Activated naive CD8-positive, alpha-beta T cell treated with anti-CD3 and anti-CD28 coated beads for 36 hours (primary cell): ENCODE measurements at places on chromosomes 16 and 17. TPM values are rescaled to one million over a fixed set of nuclear protein-coding genes. Genes with fewer than 3 reads are reported as not detected.

The SLC38A8 gene
- not detected for total RNA-seq

The CD300C gene
- total RNA-seq: not detected

The ITGAD gene
- total RNA-seq: not detected

The BRIP1 gene
- 17.0 TPM for total RNA-seq

The PPP1R27 gene
- total RNA-seq: not detected

DNA sequence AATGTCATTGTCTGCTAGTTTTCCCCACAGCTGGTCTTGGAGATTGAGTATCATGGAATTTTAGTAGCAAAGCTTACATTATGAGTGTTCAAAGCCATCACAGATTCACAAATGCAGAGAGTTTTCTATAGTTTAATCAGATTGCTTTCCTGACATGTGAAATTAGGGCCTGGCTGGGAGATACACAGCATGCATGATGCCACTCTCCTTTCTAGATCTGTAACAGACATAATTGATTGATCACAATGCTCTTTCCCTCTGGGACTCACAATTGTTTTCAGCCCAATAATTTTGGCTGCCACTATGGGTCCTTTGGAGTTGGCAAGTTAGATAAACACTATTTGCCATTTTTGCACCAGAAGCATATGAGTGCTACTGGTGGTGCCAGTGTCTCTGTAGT is 132.5 kb downstream of the SPACA3 start:
- peaks cover 4% of the 10 kb centered on the region for H3K27me3 ChIP-seq
- H3K4me1 ChIP-seq: no peaks in the 10 kb centered on the region
- H3K4me3 ChIP-seq: no peak overlapping the region
- DNase-seq: no peak

- peak overlapping the region; percentile 67 for H3K27ac ChIP-seq
- H3K4me3 ChIP-seq: peak overlapping the region; percentile 80
- peaks cover 37% of the 10 kb centered on the region for H3K4me1 ChIP-seq
- peaks cover 1% of the 10 kb centered on the region for H3K36me3 ChIP-seq
- H3K27me3 ChIP-seq: no peaks in the 10 kb centered on the region
- DNase-seq: peak; percentile 83
These were observed 548 bp downstream of the HAGH start for GRCh38 chr16:1825864-1826690.

DNA sequence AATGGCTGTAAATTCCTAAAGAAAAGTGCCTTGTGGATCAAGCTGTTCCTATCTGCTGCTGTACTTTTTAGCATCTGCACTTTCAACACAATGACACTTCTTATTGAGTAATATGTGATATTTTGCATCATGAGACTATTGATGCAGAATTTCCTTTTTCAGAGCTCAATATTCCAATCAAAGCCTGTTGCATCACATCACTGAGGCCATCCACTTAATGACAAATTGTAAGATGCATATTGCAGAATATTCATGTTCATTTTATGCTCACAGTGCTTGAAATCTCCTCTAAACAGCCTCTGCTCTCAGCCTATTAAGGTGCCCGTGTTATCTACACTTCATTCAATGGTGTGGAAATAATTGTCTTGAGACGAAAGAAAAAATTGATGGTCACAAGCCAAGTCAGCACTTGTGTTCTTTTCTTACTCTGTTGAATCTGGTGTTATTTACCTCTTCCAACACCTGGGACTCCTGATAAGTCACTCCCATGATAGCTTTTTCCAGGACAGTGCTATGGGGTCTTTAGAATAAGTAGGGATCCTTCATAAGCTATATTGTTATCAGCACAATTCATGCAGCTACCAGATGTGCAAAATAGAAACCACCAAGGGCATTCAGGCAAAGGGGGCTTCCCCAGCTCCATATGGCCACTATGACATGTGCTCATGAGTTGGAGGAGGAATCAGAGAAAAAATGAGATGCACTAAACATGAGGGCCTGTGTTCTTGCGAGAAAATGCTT is 9.3 kb upstream of the SKAP1 start:
- H3K27me3 ChIP-seq: no peaks in the 10 kb centered on the region
- DNase-seq: peak; percentile 39
- H3K36me3 ChIP-seq: peaks cover 10% of the 10 kb centered on the region
- peak overlapping the region; percentile 29 for H3K4me3 ChIP-seq
- peaks cover 77% of the 10 kb centered on the region for H3K4me1 ChIP-seq
